ENCODE measurements at places on chromosomes 5 and 9. TPM values are rescaled to one million over a fixed set of nuclear protein-coding genes. Genes with fewer than 3 reads are reported as not detected.

Gene SPATA31C1
- total RNA-seq: not detected

Gene PNPLA7
- 17.2 TPM for total RNA-seq

Gene PPP3R2
- total RNA-seq: not detected

Gene SPINK4
- 85.2 TPM for total RNA-seq

Gene PCDHA6
- total RNA-seq: 0.35 TPM

Gene ZNF883
- total RNA-seq: 0.55 TPM

Gene DDX4
- not detected for total RNA-seq

GRCh38 chr9:33309903-33310302 lies 19.6 kb downstream of the NFX1 start:
- no peak for DNase-seq

- DNase-seq: no peak
Measured at GRCh38 chr9:102587281-102587680, 407.9 kb upstream of the CYLC2 start.

DNA sequence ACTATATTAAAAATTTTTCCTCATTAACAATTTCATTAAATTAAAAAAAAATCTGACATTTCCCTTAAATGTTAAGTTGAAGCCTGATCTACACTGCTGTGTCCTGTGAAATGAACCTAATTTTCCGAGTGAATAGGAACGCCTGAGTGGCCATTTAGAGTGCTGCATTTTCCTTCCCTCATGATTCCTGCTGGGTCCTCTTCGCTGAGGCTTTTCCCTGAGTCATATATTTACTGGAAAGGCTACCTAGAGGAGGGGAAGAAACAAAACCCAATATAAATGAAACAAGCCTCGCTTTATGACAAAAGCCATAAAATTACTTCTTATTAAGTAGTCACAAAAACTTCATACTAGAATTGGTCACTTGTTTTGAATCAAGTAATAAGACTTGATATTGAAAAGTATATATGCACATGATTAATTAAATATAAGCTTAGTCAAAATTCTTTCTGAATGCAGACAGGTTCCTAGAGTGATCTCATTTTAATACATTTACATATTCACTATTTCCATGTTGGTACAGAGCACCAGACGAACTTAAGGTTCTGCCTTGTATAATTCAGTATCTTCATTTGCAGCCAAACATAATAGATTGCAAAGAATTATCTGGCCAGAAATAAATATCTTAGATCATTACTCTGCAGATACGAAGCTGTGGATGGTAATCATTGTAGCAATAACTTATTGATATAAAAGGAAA lies 6.3 kb upstream of the ISCA1 start:
- no peak for DNase-seq

- DNase-seq: no peak
Measured at GRCh38 chr5:163789870-163790269, 284.5 kb downstream of the MAT2B start.

- no peak for DNase-seq
Measured at GRCh38 chr5:123101556-123101955, 12.5 kb downstream of the PRDM6 start.

DNA sequence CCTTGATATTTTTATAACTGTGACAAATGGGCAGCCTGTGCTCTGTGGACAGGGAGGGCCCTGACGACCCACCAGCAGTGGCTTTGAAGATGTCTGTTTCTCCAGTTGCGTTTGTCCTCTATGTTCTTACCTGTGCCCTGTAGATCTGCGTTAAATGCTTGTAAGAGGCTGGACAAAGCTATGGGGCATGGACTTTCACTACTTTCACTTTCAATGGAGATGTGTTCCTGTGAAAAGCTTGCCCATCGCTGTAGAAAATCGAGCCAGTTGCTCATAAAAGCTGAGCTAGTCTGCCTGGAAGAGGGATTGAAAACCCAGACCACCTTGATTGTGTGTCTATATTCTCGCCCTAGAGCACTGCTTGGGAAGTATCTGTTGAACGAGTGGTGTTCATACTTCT lies 74.1 kb downstream of the PSAT1 start:
- no peak for DNase-seq

- no peak for DNase-seq
Measured at GRCh38 chr9:108108280-108108851, 618.8 kb upstream of the KLF4 start.

GRCh38 chr5:172541773-172542136 lies 87.4 kb upstream of the SH3PXD2B start:
- DNase-seq: no peak

- DNase-seq: no peak
Measured at GRCh38 chr5:78486218-78486617, 125.8 kb downstream of the SCAMP1 start.

GRCh38 chr9:29697011-29697410 lies 2123.7 kb upstream of the C9orf72 start:
- DNase-seq: no peak

DNA sequence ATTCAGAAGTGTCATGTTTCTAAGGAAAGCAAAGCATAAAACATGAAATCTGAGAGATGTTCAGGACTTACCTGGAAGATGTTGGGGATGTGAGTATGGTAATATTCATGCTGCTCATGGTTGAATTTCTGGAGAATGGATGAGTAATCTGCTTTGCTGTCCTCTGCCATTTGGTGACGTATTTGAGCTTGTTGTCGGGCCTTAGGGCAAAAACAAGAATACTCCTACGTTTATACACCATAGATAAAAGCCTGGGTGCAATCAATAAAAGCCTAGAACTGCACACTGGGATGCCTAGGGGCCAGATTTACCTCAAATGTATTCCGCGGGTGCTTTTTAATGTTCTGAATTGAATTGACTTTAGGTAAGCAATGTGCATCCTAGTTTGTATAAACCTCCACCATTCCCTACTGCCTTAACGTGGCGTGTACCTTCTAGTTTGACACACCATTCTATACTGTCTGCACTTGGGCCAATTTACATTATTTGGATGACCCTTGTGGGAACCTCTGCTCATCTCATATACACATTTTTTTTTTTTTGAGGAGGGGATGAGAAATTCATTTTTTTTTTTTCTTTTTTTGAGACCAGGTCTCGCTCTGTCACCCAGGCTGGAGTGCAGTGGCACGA lies 94.4 kb downstream of the USP20 start:
- DNase-seq: no peak

GRCh38 chr5:2284678-2285077 lies 402.0 kb upstream of the IRX4 start:
- DNase-seq: no peak

DNA sequence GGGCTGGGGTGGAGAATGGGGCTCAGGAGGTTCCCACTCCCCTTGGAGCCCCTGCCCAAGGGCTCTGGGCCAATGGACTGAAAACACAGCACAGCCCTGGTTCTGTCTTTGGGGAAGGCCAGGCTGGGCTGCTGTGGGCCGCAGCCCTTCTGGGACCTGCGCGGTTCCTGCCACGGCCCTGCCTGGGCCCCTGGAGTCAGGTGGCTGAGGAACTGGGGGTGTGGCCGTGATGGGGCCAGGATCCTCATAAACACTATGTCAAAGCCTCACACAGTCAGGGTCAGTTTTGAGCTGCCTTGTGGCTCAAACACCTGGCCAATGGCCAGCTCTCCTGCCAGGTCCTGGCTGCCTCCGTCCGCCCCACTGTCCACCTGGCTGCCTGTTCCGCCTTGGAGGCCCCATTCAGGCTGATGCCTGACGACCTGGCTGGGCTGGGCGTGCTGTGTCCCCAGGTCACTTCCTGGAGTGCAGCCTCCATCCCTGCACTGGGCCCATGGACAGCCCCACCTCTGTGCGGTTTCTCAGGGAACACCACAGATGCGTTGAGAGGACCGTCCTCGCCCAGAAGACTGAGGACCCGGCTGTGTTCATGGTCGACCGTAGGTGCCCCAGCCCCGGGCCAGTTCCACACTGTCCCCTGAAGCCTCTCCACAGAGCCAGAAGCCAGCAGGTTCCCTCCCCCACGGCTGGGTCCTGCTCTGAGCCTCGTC lies 27.5 kb downstream of the PAEP start:
- no peak for DNase-seq

DNA sequence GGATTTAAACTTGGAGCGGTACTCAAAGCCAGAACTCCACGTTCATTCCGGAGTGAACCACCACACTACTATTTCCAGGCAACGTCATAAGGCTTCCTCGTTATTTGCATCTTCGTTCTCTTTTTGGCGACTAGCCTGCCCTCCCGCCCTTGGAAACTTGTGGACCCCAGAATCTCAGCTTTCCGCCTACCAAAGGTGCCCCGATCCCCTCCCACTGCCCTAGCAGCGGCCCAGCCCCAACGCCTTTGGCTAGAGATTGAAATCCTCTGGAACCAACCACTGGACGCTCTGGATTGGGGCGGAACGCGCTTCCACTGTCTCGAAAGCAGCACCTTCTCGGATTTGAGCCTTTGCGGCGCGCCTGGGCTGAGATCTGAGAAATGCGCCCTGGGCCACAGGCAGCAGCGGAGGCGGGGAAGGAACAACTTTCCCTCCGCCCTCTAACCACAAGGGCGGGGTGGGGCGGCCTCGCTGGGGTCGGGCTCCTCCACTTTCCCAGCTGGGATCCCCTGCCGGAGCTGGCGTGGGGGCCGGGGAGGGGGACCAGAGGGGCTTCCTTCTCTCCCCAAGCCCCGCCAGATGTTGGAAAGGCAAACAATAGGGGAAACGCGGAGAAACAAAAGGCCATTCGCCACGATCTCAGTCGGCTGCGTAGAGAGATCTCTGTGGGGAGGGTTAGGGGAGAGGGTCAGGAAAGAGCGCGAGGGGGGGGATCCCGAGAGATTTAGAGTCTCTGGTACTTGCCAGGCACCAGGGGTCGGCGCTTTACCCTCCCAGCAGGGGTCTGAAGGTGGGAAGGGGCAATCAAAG lies 1.3 kb downstream of the MOB3B start:
- peak; percentile 91 for DNase-seq

Measured in mucosa of descending colon (tissue), 3 donors.